ENCODE measurements at places on chromosomes 5 and 9.

DNA sequence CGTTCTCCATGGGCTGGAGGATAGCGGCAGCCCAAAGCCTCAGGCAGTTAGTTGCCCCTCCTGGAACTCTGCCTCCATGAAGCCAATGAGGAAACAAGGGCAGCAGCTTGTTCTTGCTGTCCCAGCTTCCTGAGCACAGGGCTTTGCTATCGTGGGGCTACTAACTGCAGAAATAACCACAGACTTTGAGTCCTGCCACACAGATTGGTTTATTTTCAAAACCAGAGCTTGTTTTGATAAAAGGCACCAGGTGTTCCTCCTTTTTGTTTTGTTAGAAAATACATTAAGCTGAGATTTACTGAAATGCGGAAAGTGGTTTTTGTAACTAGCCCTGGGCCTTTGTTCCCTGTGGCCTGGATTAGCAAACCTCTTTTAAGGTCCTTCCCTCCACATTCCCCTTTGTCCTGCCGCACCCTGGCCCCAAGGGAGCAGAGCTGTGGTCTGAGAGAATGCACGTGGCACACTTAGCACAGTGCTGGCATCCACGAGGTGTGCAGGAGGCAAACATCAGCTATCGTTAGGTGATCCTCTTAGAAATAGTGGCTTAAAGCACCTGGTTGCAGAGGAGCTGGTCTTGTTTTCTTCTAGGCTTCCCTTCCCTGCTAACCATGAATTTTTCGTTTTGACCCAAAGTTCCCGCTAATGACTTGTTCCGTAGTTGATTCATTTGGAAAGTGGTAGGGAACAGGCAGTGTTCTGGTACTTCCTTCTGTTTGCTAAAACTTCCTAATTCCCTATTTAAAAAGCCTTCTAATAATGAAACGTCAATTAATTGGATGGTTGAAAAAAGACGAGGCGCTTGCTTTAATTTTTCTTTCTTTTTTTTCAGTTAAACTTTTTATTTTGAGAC lies 21.5 kb downstream of the MVB12B start:
- DNase-seq: no peak

GRCh38 chr5:61286446-61287132 lies 45.5 kb upstream of the ZSWIM6 start:
- no peak for DNase-seq

DNA sequence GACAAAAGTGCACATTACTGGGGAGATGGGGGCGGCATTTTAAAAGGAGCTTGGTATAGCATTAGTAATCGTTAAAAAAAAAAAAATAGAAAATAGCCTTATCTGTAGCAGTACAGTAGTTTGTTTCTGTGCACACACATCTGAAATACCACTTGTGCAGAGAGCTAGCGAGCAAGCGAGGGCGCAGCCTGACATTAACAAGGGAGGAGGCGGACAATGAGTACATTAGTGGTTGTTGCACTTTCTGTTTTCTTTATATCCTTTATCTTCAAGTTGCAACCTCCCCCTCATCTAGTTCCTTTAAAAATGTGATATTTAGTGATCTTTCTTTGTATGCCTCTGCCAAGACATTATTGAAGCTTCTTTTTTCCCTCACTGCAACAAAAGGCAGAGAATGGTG lies 880 bp upstream of the PTPDC1 start:
- no peak for DNase-seq

DNA sequence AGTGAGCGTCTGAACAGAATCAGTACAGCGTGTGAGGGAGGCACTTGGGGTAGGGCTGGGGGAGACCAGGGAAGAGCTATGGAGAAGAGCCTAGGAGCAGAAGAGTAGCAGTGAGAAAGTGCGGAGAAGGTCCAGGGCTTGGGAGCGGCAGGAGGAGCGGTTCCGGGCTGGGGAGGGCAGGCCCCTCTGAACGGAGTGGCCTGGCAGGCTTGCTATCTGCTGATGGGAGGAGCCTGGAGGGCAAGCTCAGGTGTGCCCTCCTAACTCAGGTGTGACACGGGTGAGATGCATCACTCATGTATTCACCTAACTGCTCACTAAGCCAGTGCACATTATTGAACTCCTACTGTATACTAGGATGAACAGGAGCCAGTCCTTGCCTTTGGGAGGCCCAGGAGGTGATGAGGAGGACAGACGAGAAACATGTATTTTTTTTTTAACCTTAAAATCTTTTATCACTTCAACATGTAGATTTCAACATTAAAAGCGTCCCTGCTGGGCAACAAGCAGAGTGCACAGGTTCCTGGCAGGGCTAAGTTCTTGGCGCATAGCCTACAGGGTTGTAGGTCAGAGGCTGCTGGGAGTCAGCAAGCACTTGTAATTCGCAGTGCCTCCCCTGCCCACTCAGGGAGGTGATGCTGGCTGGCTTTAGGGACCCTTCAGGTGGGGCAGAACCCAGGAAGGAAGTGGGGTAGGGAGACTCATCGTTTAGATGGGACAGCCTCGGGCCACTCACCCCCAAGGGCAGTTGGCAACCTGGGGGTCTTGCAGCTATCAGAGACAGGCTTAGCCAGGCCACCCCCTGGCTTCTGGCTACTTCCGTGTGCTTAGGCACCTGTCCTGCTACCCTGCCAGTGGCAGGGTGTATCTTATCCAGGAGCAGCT lies 55.5 kb downstream of the TMOD1 start:
- no peak for DNase-seq

- DNase-seq: no peak
These were observed 820.8 kb upstream of the EDIL3 start for GRCh38 chr5:85205430-85205829.

GRCh38 chr5:63700241-63700640 lies 262.0 kb downstream of the HTR1A start:
- DNase-seq: no peak

GRCh38 chr9:16257604-16258003 lies 612.9 kb downstream of the BNC2 start:
- no peak for DNase-seq

Data from DMS 273 treated with DMSO at 0.1 percent for 48 hours (cell line).